ENCODE measurements at places on chromosomes 2 and 18. TPM values are rescaled to one million over a fixed set of nuclear protein-coding genes. Genes with fewer than 3 reads are reported as not detected.

HADHB gene
- 63.1 TPM for polyA plus RNA-seq

GBX2 gene
- polyA plus RNA-seq: 0.17 TPM

UGT1A6 gene
- 1.9 TPM for polyA plus RNA-seq

DSC1 gene
- not detected for polyA plus RNA-seq

GPR75 gene
- polyA plus RNA-seq: 0.72 TPM

SLC30A3 gene
- 0.11 TPM for polyA plus RNA-seq

MROH2A gene
- not detected for polyA plus RNA-seq

GPAT2 gene
- polyA plus RNA-seq: 6.2 TPM

SETBP1 gene
- 2.6 TPM for polyA plus RNA-seq

SPDYA gene
- polyA plus RNA-seq: 0.10 TPM

ITGB6 gene
- polyA plus RNA-seq: 35.1 TPM

SERPINB12 gene
- not detected for polyA plus RNA-seq

C2orf80 gene
- polyA plus RNA-seq: 0.18 TPM

GPC1 gene
- polyA plus RNA-seq: 28.5 TPM

RFTN2 gene
- 0.40 TPM for polyA plus RNA-seq

TBR1 gene
- 0.02 TPM for polyA plus RNA-seq

RGPD8 gene
- polyA plus RNA-seq: 2.1 TPM

HRH4 gene
- polyA plus RNA-seq: 0.19 TPM

KCNJ3 gene
- polyA plus RNA-seq: 0.04 TPM

AQP12A gene
- not detected for polyA plus RNA-seq

LIMS2 gene
- polyA plus RNA-seq: 49.6 TPM

DUSP2 gene
- 33.6 TPM for polyA plus RNA-seq

POU3F3 gene
- polyA plus RNA-seq: not detected

PROC gene
- 0.10 TPM for polyA plus RNA-seq

SPP2 gene
- polyA plus RNA-seq: not detected

ARL4C gene
- polyA plus RNA-seq: 6.1 TPM

PDK1 gene
- 5.2 TPM for polyA plus RNA-seq

STPG4 gene
- polyA plus RNA-seq: 0.12 TPM

TCF23 gene
- polyA plus RNA-seq: 0.01 TPM

ASTL gene
- 0.34 TPM for polyA plus RNA-seq

LAMA1 gene
- 1.2 TPM for polyA plus RNA-seq

CPO gene
- polyA plus RNA-seq: 0.07 TPM

SCYGR2 gene
- polyA plus RNA-seq: not detected

SELENOI gene
- 3.2 TPM for polyA plus RNA-seq

HOXD12 gene
- polyA plus RNA-seq: not detected

NEB gene
- polyA plus RNA-seq: 0.52 TPM

Data from lung (tissue), 17 donors.